Ovary (tissue), 10 donors: ENCODE measurements at places on chromosomes 16 and 17.

GRCh38 chr16:59759296-59759695 is 1025.2 kb upstream of the GOT2 start:
- H3K27me3 ChIP-seq: no peaks in the 10 kb centered on the region
- no peaks in the 10 kb centered on the region for H3K4me1 ChIP-seq
- H3K4me3 ChIP-seq: no peak overlapping the region

DNA sequence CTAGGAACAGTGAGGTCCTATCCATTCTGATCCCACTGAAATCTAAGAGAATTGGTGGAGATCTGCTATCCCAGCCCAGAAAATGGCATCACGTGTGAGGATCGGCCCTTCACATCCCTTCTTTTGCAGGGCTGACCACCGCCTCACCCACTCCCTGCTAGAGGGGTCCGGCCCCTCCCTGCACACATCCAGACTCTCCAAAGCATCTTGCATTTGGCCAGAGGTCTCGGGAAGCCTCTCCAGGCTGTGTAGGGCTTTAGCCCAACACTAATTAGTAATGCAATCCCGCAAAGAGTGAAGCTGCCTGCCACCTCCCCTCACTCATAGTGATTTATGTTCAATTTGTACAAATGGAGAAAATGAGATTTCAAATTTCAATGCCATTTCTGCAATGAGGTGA is 434.4 kb upstream of the ZFHX3 start:
- DNase-seq: no peak
- no peaks in the 10 kb centered on the region for H3K4me1 ChIP-seq
- no peak overlapping the region for H3K4me3 ChIP-seq
- no peaks in the 10 kb centered on the region for H3K36me3 ChIP-seq

GRCh38 chr17:39638317-39638716 is 1.4 kb downstream of the STARD3 start:
- H3K27ac ChIP-seq: no peak overlapping the region
- DNase-seq: no peak

DNA sequence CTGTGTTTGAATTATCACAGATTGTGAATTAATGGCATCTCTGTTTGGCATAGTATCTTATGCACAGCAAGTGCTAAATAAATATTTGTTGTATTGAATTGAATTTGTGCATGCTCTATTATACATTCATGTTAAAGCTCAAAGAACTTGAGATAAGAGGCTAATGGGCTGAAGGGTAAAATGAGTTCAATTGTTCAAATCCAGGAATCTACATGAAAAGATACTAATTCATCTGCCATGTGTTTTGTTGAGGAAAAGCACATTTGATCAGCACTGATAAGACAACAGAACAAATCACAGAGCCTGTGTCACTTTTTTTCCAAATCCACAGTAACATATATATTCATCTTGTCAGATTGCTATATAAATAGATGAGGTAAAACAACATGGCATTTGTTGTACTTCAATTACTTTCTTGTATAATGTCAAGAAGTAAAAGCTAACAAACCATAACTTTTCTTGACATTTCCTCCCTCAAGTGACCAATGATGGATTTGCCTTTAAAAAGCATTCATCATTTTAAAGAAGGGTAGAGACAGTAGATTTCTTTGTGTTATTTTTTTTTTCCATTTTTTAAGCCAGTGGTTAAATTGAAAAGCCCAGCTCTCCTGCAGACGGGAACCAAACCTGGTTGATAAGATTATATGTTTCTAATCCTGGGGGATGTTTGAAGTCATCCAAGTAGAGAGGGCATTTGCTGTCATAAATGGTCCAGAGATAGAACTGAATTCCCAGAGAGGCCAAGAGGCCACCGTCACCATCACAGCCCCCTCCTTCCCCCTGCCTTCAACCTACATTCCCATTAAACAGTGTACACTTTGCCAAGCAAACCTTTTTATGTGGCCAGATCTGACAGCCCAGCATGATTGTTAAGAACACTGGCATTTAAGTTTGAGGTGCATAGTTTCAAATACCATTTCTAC is 123.0 kb downstream of the CHD9NB start:
- no peak overlapping the region for H3K27ac ChIP-seq
- no peak overlapping the region for H3K4me3 ChIP-seq
- no peaks in the 10 kb centered on the region for H3K4me1 ChIP-seq
- H3K36me3 ChIP-seq: no peaks in the 10 kb centered on the region
- H3K27me3 ChIP-seq: no peaks in the 10 kb centered on the region

GRCh38 chr17:17120701-17121100 is 78.4 kb downstream of the MPRIP start:
- DNase-seq: no peak
- H3K27me3 ChIP-seq: no peaks in the 10 kb centered on the region
- H3K27ac ChIP-seq: peak overlapping the region; percentile 40
- peaks cover 38% of the 10 kb centered on the region for H3K4me1 ChIP-seq
- no peaks in the 10 kb centered on the region for H3K36me3 ChIP-seq
- H3K4me3 ChIP-seq: no peak overlapping the region
